ENCODE measurements at places on chromosomes 1 and 21.
A peak's percentile ranks its signal among the peaks of the same experiment; 100 is the strongest.

- DNase-seq = no peak
These were observed 30.1 kb upstream of the KCNK2 start for GRCh38 chr1:215052256-215053015.

GRCh38 chr1:25026730-25027450 lies 96.8 kb upstream of the RUNX3 start:
- DNase-seq = no peak

DNA sequence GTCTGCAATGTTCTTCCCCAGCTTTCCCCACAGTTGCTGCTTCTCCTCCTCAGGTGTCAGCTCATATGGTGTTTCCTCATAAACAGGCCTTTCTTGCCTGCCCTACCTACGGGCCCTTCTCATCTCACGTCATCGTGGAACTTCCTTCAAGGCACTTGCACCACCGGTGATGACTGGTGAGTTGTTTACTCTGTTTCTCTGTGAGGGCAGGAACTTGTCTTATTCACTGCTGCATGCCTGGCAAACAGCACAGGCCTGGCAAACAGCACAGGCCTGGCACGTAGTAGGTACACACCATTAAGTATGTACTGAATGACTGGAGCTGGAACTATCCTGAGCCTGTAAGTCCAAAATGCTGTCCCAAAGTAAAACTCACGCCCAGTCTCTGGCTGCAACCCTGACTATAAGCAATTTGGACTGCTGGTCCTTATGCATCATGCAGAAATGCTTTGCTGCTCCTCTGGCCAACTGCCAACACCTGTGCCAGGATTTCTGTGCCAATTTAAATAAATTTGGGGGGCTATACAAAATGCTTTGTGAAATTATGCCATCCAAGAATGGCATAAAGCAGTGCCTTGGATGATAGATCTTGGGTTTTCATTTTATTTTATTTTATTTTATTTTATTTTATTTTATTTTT lies 25.7 kb downstream of the STK40 start:
- DNase-seq = no peak

GRCh38 chr1:185369786-185370185 lies 52.7 kb upstream of the IVNS1ABP start:
- no peak for DNase-seq

DNA sequence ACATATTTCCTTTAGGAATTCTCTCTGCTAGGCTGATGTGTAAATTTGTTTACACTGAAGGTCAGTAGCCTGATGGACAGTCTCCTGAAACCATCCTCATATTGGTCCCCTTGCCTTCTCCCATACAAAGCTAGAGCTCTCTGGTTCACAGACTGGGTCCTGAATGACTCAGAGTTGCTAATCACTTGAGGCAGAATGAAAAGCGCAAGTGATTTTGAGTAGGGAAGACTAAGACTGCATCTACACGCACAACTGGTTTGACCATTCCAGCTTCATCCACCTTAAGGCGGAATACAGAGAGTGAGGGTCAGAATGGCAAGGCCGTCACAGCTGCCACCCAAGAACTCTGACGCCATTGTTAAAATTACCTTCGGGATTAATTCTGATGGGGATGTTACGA lies 70.2 kb upstream of the KIF26B start:
- no peak for DNase-seq

GRCh38 chr1:177859572-177859971 lies 110.3 kb downstream of the SEC16B start:
- DNase-seq = no peak

- DNase-seq = no peak
These were observed 259.4 kb downstream of the BACH1 start for GRCh38 chr21:29557931-29558725.

- no peak for DNase-seq
These were observed 162.9 kb downstream of the PLPP3 start for GRCh38 chr1:56416495-56416894.

DNA sequence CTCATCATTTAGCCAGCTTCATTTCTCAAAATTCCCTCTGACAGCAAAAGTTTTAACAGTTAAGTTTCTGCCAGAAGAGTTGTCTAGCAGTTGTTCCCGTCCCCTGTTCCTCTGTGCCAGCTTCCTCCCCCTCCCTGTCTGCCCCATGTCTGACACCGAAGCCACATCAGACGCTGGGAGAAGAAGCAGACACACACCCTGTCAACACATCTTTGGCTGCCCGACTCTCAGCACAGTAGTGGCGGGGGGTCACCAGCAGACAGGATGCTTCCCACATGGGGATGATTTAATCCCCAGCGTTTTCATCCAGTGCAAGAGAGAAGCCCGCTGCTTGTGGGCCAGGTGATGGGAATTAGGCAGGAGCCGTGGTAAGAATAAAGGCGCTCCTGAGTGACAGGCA lies 379.4 kb upstream of the RUNX1 start:
- no peak for DNase-seq

- no peak for DNase-seq
These were observed 17.6 kb upstream of the AJAP1 start for GRCh38 chr1:4636644-4637380.

GRCh38 chr1:34906756-34907155 lies 22.7 kb downstream of the DLGAP3 start:
- no peak for DNase-seq

- no peak for DNase-seq
These were observed 1.3 kb upstream of the CTTNBP2NL start for GRCh38 chr1:112394743-112395062.

- DNase-seq = no peak
These were observed 418.8 kb downstream of the DISC1 start for GRCh38 chr1:232045139-232045994.

DNA sequence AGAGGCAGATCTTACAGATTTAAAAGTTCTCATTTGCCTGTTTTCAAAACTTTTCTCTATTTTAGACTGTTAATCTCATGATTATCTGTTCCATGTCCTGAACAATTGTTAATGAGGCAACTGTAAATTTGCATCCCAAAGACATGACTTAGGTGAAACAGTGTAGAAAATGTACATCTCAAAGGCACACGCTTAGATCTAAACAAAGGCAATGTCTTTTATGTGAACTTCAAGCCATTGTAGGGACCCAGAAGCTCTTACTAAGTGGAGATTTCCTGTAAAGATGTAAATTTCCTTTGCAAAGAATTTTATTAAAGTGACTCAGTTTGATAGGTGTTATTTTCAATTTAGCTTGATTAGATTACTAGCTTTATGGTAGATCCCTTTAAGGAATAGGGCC lies 125.2 kb upstream of the F3 start:
- no peak for DNase-seq

GRCh38 chr1:56336982-56337381 lies 242.4 kb downstream of the PLPP3 start:
- no peak for DNase-seq

DNA sequence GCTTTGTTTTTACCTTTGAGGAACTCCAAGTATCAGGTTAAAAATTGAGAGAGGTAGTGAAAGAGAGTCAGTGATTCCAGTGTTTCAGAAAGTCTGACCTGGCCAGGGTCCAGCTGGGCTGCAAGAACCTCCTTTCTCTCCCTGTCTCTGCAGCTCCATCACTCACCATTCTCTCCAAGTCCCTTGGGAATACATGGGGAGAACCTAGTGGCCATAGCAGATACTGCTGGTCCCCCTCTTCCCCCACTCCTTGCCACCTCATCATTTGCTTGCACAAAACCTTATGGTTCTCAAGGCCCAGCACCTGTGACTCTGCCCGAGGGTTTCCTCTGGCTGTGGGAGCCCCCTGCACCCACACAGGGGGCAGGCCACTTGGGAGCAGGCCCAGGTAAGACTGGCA lies 279.5 kb downstream of the KIF26B start:
- DNase-seq = no peak

DNA sequence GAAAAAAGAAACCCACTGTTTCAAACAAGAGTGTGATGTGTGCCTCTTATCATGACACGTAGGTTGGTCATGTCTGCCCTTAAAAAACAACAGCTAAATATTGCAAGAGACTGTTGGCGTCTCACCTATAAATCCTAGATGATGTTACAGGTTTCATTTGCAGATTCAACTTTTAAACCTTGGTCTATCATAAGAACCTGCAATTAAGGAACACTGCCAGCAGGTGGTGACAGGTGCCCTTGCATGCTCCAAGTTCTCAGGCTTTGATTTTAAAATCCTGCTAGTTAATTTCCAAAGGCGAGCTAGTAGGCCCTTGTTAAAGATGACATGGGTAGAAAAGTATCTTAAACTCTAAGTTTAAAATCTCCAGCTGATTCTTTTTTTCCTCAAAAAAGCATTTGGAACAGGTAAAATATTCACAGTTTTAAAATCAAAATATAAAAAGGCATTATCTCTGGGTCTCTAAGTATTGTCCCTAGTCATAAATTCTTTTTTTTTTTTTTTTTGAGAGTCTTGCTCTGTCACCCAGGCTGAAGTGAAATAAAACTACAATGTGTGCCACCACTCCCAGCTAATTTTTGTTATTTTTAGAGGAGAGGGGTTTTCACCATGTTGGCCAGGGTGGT lies 39.1 kb downstream of the CLSTN1 start:
- DNase-seq = no peak

DNA sequence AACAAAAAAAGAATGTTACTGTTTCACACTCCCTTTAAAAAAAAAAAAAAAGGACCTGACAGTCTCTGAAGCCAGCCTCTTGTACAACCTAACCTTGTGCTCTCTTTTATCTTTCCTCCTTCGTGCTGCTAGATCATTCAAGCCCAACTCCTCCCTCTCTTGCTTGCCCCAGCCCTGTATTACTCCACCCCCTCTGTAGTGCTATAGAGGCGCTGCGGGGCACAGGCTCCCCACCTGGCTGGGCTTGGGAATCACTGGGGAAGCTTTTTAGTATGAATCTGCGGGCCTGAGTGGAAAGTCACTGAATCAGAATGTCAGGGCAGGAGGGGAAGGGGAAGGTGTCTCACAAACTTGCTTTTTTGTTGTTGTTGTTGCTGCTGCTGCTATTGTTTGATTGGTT lies 383.7 kb upstream of the CAMK1G start:
- DNase-seq = no peak

GRCh38 chr1:212586206-212587015 lies 22.1 kb upstream of the ATF3 start:
- no peak for DNase-seq

- peak; percentile 21 for DNase-seq
These were observed 41.4 kb upstream of the AJAP1 start for GRCh38 chr1:4612991-4613390.

- DNase-seq = no peak
These were observed 26.9 kb downstream of the CD244 start for GRCh38 chr1:160835751-160836150.

GRCh38 chr1:223038288-223039006 lies 104.6 kb downstream of the TLR5 start:
- DNase-seq = peak; percentile 71

Data from aorta (tissue), 5 donors.